LoVo (cell line): ENCODE measurements at places on chromosomes 3 and 15.

DNA sequence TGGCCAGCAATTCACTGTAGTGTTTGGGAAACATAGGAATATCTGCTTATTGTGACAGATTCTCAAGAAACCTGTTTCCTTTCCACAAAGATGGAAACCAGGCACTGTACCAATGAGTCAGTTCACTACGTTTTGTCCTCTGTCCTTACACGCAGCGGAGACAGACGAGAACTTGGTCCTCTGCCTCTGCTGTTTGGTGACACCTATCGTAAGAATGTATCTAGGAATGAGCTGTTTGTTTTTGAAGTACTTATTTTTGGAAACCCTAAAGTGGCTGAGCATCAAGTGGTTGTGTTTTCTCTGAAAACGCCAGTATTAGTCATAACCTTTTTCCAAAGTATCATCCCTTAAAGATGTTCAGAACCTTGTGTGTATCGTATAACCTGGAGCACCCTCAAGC lies 93.0 kb downstream of the PGPEP1L start:
- no peak for DNase-seq

GRCh38 chr3:188649521-188649920 lies 495.6 kb downstream of the LPP start:
- DNase-seq: no peak

- DNase-seq: no peak
Measured at GRCh38 chr3:119349354-119350041, 55.3 kb downstream of the ARHGAP31 start.

DNA sequence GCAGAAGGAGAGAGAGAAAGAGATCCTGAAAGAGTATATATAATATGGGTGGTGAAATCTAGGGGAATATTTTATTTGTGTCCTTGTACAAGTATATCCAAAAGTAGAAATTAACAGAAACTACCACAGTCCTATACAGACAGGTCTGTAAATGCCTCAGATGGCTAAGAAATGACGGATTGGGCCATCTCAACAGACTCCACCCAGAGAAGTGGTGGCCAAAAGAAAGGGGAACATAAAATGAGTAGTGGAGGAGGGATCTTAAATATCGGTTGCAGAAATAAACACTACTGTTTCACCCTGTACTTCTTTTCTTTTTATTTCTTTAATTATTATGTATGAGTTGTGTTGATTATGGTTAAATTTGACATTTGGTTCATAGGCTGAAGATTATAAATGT lies 47.7 kb downstream of the CCR3 start:
- no peak for DNase-seq

DNA sequence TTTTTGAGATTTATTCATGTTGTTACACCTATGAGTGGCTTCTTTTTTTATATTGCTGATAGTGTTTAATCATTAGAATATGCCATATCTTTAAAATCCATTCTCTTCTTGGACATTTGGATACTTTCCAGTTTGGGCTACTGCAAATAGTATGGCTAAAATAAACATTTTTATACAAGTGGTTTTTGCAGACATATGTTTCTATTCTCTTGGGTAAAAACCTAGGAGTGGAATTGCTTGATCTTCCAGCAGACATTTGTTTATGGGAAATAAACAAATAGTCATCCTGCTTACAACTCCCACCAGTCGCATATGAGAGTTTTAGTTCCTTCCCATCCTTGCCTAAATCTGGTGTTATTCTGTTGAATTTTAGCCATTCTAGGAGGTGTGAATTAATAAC lies 193.1 kb downstream of the ALCAM start:
- DNase-seq: no peak

DNA sequence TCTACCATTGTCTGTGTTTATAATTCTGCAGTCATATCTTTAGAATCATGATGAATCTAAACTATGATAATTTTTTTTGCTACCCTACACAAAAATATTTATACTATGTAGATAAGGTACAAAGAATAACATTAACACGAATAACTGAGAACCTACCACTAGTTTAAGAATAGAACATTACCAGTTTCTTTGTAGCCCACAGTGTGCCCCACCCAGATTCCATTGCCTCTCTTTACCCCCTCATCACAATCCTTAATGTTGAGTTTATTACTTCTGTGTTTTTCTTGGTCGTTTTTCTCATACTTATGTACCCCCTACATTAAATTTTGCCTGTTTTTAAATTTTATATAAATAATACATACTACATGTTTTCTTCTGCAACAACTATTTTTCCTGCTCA lies 140.5 kb downstream of the BBX start:
- no peak for DNase-seq

DNA sequence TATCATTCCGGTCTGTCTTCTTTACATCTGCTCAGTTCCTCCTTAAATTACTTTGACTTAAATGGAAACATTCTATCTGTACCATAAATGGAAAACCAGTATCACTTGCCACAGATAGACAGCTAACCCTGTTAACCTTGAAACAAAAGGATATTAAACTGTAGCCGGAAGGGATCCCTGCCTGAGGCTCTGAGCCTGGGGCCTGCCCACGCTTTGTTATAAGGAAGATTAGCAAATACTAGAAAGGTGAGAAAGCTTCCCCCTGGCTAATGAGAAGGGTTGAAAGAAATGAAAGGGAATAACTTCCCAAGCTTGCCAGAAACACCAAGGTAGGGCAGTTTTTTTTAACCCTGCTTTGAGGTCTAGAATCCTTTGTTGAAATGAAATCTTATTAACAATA lies 927.6 kb downstream of the FHIT start:
- no peak for DNase-seq

- no peak for DNase-seq
Measured at GRCh38 chr15:96119734-96120133, 210.8 kb upstream of the NR2F2 start.

DNA sequence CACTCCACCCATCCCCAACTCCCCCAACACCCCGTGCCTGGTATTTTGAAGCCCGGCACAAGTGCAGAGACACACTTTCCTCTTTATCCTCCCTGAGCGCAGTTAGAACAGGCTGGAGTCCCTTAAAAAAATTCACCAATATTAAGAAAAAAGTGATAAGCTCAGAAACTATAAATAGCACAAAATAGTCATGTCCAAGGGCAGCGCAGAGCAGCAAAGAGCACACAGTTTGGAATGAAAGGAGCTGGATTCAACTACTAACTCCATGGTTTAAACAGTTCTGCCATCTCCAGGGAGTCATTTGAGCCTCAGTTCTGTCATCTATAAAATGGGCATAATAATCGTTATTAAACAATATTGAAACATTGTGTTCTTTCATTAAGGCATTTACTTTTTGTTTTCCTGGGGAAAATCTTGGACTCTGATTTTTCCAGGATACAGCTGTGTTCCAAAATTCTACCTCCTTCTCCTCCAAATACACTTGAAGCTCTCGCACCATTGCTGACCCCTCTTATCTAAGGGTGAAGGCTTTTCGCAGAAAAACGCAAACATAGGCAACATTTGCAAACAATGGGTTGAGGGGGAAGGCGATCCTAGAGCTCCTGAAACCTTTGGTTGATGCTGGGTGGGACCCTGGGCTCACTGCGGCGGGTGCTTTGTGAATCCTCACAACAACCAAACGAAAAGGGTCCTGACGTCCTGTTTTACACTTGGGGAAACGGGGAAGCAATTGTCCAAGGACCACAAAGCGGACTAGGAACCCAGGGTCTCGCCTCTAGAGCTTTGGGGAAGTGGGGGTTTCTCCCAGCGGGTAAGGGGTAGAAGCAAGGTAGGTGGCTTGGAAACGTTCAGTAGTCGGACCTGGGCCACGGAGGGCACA lies 41.8 kb downstream of the EPHB3 start:
- no peak for DNase-seq

GRCh38 chr15:87269566-87269965 lies 987.0 kb downstream of the NTRK3 start:
- no peak for DNase-seq

GRCh38 chr3:76570436-76571057 lies 469.4 kb upstream of the ROBO2 start:
- peak; percentile 30 for DNase-seq

DNA sequence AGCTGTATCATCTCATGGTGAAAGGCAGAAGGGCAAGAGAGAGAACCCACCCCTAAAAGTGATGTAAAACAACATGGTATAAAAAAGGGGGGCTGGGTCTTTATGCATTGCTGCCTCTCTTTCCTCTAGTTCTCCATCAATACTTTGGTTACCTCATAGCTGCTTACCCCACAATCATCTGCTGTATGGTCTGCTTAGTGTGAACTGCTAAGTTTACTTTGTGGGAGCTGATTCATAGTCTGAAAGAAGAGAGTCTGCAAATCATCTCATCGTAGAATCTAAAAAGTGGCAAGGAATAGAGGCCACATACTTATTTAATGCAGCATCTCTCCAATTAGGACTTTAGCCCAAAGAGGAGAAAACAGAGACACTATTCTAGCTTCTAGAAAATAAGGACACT lies 546.8 kb downstream of the GBE1 start:
- no peak for DNase-seq

GRCh38 chr3:126696701-126697267 lies 7.3 kb upstream of the CHCHD6 start:
- DNase-seq: no peak

DNA sequence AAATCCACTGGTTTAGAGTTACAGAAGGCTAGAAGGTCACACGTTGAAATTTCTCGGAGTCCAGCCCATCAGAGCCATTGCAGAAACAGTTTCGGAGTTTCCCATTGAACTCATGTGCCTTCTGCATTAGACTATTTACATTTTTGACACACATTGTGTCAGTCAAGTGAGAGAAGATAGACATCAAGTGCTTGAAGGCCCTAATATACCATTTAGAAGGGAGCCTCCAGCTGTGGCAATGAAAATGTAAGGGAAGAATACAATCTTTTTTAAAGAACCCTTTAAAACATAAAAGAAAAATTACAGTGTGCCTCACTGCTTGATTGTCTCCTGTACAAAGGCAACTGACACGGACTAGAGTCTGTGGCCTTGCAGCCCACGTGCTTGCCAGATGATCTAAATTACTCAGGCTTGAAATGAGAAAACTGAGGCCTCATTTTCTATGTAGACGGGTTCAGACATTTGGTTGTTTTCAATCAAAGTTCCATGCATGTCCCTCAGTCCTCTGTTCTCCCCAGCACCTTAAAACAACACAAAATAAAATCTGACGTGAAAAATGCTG lies 650.5 kb downstream of the ROBO2 start:
- DNase-seq: no peak
